MCF 10A (cell line): ENCODE measurements at places on chromosomes 2 and 18. TPM values are rescaled to one million over a fixed set of nuclear protein-coding genes. Genes with fewer than 3 reads are reported as not detected.

GRCh38 chr2:40352703-40353099 lies 99.2 kb downstream of the SLC8A1 start:
- peaks cover 7% of the 10 kb centered on the region for H3K4me1 ChIP-seq
- DNase-seq = no peak
- no peaks in the 10 kb centered on the region for H3K27me3 ChIP-seq

DNA sequence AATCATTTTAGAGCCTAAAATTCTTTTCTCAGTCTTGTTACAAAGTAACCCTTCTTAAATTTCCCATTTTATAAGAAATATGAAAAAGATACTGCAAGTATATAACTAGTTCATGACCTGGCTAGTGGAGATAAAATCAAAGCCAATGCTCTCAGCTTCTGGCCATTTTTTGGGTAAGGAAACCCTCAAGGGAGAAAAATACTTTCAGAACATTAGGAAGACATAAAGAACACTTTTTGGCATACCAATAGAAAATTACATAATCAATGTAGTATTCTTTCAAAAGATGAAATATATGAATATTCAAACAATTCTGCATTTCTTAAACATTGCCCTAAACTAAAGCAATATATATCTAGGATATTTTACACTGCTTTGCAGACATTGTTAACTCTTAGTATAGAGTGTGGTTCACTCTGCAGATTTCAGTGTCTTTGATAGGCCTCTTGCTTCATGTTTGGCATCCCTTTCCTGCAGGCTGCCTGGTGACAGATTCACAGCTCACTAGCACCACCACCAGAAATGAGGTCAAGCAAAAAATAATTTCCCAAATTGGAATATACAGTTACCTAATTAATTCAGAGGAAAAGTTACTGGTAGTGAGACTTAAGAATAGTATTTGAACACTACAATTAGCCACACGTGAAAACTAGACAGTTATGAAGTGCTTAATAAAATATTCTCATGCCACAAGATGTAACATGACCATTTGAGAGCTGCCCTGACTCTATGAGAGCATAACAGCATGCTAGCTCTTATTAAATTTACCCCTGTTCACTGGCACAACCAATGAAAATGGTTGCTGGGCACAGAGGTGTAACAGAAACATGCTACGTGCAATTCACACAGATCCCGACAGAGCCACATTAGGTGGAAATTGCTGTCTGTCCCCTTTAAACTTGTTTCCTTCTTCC lies 36.0 kb downstream of the PAIP2B start:
- no peaks in the 10 kb centered on the region for H3K27me3 ChIP-seq
- peak; percentile 43 for DNase-seq
- no peak overlapping the region for H3K27ac ChIP-seq

Gene RPS27A
- total RNA-seq = 1,343 and 1,536 TPM in 2 replicates

- H3K27ac ChIP-seq = no peak overlapping the region
- no peaks in the 10 kb centered on the region for H3K4me1 ChIP-seq
- DNase-seq = no peak
- H3K27me3 ChIP-seq = no peaks in the 10 kb centered on the region
- no peak overlapping the region for H3K4me3 ChIP-seq
Measured at GRCh38 chr2:204753841-204754240, 208.6 kb downstream of the PARD3B start.

GRCh38 chr2:17680119-17680518 lies 73.5 kb downstream of the SMC6 start:
- peaks cover 69% of the 10 kb centered on the region for H3K36me3 ChIP-seq
- peaks cover 6% of the 10 kb centered on the region for H3K4me1 ChIP-seq
- peak overlapping the region; percentile 63 for H3K27ac ChIP-seq
- DNase-seq = peak; percentile 14
- no peak overlapping the region for H3K4me3 ChIP-seq
- no peaks in the 10 kb centered on the region for H3K27me3 ChIP-seq

Gene DLGAP1
- not detected in 2 replicates for total RNA-seq
